ENCODE measurements at places on chromosomes 6 and 20.

GRCh38 chr6:36217188-36217587 is 20.6 kb downstream of the BRPF3 start:
- DNase-seq: no peak

- no peak for DNase-seq
These were observed 54.5 kb upstream of the CD2AP start for GRCh38 chr6:47423079-47423478.

GRCh38 chr20:47789081-47789763 is 3.9 kb upstream of the SULF2 start:
- no peak for DNase-seq

GRCh38 chr20:63953764-63954429 is 2.3 kb downstream of the UCKL1 start:
- no peak for DNase-seq

GRCh38 chr6:151166180-151166579 is 73.6 kb upstream of the AKAP12 start:
- no peak for DNase-seq

DNA sequence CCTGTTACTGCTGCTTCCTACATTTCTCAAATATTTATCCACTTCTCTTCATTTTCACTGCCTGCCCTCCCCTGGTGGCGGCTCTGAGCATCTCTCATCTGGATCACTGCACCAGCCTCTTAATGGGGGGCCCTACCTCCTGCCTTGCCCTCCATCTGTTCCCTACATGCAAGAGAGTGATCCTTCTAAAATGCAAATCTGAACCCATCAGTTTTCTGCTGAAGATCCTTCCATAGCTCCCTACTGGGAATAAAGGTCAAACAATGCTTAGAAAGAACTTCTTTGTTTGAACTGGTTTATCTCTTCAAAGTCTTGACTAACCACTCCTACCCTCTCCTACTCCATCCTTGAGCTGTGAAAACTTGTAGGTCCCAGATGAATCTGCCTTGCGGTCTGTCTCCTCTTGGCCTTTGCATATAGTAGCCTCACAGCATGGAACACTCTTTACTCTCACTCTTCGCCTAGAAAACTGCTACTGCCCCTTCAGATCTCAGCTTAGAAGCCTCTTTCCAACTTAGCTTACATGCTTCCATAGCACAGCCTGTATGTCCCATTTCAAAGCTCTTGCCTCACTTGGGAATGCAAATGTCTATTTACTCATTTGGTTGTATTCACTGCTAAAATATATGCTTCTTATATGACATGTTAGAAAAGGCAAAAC is 119.3 kb downstream of the QRSL1 start:
- DNase-seq: no peak

- DNase-seq: no peak
These were observed 8.3 kb downstream of the NHSL1 start for GRCh38 chr6:138491017-138491416.

DNA sequence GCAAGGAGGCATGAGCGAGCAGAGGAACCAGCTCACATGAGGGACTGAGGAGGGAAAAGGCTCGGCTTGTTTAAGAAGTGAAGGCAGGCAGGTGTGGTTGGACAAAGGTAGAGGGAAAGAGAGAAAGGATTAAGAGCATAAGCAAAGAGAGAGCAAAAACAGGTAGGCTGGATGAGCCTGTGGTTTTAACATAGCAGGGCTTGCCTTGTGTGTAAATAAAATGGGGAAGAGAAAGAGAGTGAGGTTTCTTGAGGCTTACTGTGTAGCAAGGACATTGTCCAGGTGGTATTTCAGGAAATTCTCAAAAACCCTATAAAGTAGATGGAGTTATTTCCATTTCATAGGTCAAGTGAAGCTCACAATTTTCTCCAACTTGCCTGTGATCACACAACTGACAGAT is 93.9 kb upstream of the HDAC2 start:
- DNase-seq: no peak
